Amygdala (tissue), 56 donors: ENCODE measurements at places on chromosomes 12 and 14.

DNA sequence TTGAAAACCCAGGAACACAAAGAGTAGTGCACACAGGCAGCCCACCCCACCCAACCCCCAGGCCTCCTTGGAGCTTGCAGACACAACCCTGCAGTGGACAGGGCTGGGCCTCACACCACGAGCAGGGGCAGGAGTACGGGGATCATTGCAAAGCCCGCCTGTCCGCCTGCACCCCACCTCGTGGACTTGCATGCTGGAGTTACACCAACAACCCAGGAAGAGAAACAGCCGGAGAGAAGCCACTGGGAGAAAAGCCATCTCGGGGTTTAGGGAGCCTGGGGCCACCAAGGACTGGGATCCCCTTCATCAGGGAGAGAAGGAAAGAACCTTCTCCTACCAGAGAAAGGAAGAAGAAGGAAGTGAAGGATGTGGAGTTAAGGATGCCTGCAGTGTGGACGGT, 8.2 kb downstream of the KRT84 start:
- DNase-seq, result no peak

DNA sequence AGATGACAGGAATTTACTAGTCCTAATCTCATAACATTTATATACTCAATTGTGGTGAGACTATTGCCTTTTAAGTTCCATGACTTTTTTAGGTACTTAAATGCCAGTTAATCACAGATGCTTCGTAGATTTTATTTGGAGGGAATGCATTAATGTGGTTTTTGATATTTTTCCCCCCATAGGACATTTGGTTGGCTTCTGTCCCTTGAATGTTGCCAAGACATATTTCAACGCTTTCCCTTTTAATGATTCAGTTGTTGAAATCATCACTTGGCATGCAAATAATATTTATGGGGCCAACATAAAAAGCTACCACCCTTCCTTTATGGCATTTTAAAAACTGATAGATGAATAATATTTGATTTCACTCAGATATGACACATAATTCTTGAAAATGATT, 172.1 kb downstream of the ACSS3 start:
- no peak for DNase-seq

GRCh38 chr12:16389594-16389993, 42.1 kb downstream of the MGST1 start:
- no peak for DNase-seq

DNA sequence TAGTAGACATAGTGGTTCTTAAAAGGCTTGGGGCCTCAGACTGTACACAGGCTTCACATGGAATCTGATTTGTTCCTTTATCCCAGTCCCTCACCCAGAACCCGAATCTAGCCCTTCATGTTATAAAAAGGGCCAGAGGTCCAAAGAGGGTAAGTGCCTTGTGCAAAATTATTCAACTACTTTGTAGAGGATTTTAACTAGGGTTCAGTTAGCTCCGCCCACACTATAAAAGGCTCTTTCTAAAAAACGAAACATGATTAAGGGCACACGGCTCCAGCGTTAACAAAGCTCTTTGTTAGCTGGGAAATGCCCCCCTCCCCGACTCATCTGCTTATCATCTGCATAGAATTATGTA, 3.2 kb upstream of the SOCS2 start:
- no peak for DNase-seq

- DNase-seq, result peak; percentile 71
Observed at GRCh38 chr12:53798575-53798974, 46.8 kb upstream of the CISTR start.
